ENCODE measurements at places on chromosomes 7 and 10. TPM values are rescaled to one million over a fixed set of nuclear protein-coding genes. Genes with fewer than 3 reads are reported as not detected.

WAPL gene
- total RNA-seq, result 45.1 TPM

MUC3A gene
- not detected for total RNA-seq

LLCFC1 gene
- not detected for total RNA-seq

ADRA2A gene
- not detected for total RNA-seq

ABCC2 gene
- 1.1 TPM for total RNA-seq

CEP55 gene
- 50.5 TPM for total RNA-seq

TMEM139 gene
- 1.6 TPM for total RNA-seq

TMEM178B gene
- 2.6 TPM for total RNA-seq

FAM241B gene
- 5.2 TPM for total RNA-seq

OR9A4 gene
- not detected for total RNA-seq

CTAGE6 gene
- 1.8 TPM for total RNA-seq

SRRT gene
- 186 TPM for total RNA-seq

MYL7 gene
- total RNA-seq, result not detected

TAS2R41 gene
- total RNA-seq, result not detected

IFIT1B gene
- total RNA-seq, result not detected

RPEL1 gene
- not detected for total RNA-seq

FOXI2 gene
- total RNA-seq, result not detected

SPDYE6 gene
- total RNA-seq, result not detected

NPC1L1 gene
- not detected for total RNA-seq

BAIAP2L1 gene
- 0.81 TPM for total RNA-seq

GPR15LG gene
- not detected for total RNA-seq

TUBB8 gene
- total RNA-seq, result not detected

PALD1 gene
- 0.24 TPM for total RNA-seq

ZNF239 gene
- total RNA-seq, result 0.79 TPM
